ENCODE measurements at places on chromosomes 13 and 19.

GRCh38 chr13:70623239-70623638, 515.0 kb upstream of the KLHL1 start:
- no peak overlapping the region for H3K27ac ChIP-seq
- no peak overlapping the region for H3K4me3 ChIP-seq
- DNase-seq: no peak
- no peaks in the 10 kb centered on the region for H3K36me3 ChIP-seq
- H3K27me3 ChIP-seq: no peaks in the 10 kb centered on the region
- no peaks in the 10 kb centered on the region for H3K4me1 ChIP-seq

DNA sequence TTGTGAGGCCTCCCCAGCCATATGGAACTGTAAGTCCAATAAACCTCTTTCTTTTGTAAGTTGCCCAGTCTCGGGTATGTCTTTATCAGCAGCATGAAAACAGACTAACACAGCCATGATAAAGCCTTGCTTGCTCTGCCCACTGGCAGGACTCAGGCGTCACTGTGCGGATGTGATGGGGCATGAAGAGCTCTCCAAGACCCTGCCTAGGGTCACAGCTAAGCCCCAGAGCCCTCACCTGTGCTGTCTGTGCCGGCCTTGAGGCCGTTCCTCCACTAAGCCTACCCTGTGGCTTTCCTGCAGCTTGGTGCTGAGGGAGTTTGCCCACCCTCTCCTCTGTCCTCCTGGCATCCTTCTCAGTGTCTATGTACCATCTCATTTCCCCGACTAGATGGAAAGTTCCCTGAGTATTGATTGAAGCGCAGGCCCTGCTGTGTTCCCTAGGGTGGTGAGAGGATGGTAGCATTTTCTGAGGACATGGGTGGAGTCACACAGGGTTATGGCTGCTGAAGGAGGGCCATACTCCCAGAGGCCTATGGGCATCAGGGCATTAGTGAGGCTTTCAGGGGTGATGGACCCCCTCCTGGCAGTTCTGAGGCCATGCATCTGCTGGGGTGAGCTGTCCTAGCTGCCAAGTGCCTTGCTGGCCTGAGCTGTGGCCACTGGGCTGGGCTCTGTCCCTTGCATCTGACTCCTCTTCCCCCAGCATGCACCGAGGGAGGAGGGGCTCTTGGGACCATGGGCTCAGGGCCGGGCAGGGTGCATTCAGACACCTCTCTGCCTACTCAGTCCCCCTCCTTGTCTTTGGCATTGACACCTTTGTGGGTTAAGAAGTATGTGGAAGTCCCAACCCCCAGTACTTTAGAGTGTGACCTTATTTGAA, 75.3 kb downstream of the TEX29 start:
- peaks cover 14% of the 10 kb centered on the region for H3K27me3 ChIP-seq
- H3K4me1 ChIP-seq: no peaks in the 10 kb centered on the region
- no peak for DNase-seq

DNA sequence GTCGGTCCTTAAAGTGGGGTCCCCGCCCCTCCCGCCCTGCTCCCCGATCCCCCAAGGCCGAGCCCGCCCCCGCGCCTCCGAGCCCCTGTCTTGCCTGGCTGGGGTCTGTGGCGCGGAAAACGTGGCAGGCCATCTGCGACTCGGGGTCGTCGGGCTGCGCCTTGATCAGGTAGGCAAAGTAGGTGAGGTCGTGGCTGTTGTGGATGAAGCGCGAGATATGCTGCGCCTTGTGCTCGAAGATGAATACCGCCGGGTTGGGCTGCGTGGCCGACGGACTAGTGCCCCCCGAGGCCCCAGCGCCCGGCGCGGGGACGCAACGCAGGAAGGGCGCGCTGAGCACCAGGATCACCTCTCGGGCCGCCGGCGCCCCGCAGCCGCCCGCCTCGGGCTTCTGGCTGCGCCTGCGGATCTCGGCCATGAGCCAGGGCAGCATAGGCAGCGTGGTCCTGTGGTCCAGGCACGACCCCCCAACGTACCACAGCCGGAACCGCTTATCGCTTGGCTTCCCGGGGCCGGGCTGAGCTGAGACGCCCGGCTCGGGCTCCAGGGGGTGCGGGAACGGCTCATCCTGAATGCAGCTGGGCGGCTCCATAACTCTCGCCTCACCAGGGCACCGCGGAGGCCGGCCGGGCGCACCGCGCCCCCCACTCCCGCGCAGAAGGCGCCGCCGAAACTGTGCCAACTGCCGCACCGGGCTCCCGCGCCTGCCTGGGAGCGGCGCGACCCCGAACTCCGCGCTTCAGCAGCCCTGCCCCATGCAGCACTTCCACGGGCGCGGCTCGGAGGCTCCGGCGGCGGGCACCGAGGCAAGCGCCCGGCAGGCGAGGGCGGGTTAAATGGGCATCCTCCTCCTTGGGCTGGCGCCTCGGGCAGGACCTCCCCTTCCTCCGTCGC, 546 bp downstream of the TBC1D4 start:
- no peaks in the 10 kb centered on the region for H3K27me3 ChIP-seq
- DNase-seq: peak; percentile 51
- peak overlapping the region; percentile 99 for H3K4me3 ChIP-seq
- peak overlapping the region; percentile 86 for H3K27ac ChIP-seq

- no peak within 1 kb of the TSS for H3K27ac ChIP-seq
- no peak within 1 kb of the TSS for H3K4me3 ChIP-seq
- H3K36me3 ChIP-seq: no peaks in the 10 kb centered on the region
- no peak for DNase-seq
- peaks cover 2% of the 10 kb centered on the region for H3K4me1 ChIP-seq
- H3K27me3 ChIP-seq: peaks cover 6% of the 10 kb centered on the region
These were observed at the start of gene DENND1C for GRCh38 chr19:6481541-6482342. TSS of gene DENND1C (minus strand) at chr19:6481787. CDS start at chr19:6481695, 92 bp downstream.

DNA sequence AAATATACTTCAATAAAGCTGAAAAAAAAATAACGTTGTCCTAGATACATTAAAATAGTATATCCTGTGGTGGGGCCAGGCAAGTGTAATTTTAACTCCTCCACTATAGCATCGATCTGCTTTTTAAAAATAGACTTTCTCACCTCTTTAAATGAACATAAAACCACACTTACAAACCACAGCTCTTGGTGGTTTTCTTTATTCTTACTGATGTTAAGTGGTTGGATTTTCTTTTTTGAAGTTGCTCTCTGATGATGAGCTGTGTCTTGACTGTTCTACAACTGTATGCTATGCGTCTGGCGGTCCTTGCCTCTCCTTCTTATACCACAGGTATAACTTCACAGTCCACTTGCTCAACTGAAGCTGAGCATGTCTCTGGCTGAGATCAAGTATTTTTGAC, 721.5 kb upstream of the KLHL1 start:
- no peaks in the 10 kb centered on the region for H3K27me3 ChIP-seq
- H3K27ac ChIP-seq: no peak overlapping the region
- DNase-seq: no peak
- no peaks in the 10 kb centered on the region for H3K36me3 ChIP-seq
- no peak overlapping the region for H3K4me3 ChIP-seq
- H3K4me1 ChIP-seq: no peaks in the 10 kb centered on the region

GRCh38 chr13:24128112-24128511, 32.4 kb upstream of the SPATA13 start:
- peaks cover 27% of the 10 kb centered on the region for H3K4me1 ChIP-seq
- H3K27ac ChIP-seq: no peak overlapping the region
- H3K27me3 ChIP-seq: no peaks in the 10 kb centered on the region
- H3K4me3 ChIP-seq: no peak overlapping the region

DNA sequence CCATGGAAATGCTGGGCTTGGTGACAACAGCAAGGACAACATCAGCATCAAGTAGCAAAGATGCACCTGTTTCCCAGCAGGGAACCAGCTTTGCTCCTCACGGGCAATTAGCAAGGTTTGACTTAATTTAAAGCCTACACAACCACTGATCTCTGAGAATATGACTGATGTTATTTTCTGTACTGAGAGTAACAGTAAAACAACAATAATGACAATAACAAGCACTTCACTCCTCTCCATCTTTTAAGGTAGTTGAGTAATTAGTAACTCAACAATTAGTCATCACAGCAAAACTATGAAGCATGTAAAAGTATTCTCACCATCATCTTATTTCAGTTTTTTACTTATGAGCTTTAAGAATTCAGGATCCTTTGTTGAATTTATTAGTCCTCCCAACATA, 37.3 kb downstream of the ENOX1 start:
- H3K27me3 ChIP-seq: no peaks in the 10 kb centered on the region
- no peaks in the 10 kb centered on the region for H3K36me3 ChIP-seq
- no peak for DNase-seq
- no peak overlapping the region for H3K27ac ChIP-seq
- no peaks in the 10 kb centered on the region for H3K4me1 ChIP-seq
- H3K4me3 ChIP-seq: no peak overlapping the region

- H3K27ac ChIP-seq: no peak overlapping the region
- peaks cover 10% of the 10 kb centered on the region for H3K4me1 ChIP-seq
- no peak for DNase-seq
- H3K36me3 ChIP-seq: no peaks in the 10 kb centered on the region
These were observed 220.9 kb downstream of the FOXO1 start for GRCh38 chr13:40445557-40445990.

DNA sequence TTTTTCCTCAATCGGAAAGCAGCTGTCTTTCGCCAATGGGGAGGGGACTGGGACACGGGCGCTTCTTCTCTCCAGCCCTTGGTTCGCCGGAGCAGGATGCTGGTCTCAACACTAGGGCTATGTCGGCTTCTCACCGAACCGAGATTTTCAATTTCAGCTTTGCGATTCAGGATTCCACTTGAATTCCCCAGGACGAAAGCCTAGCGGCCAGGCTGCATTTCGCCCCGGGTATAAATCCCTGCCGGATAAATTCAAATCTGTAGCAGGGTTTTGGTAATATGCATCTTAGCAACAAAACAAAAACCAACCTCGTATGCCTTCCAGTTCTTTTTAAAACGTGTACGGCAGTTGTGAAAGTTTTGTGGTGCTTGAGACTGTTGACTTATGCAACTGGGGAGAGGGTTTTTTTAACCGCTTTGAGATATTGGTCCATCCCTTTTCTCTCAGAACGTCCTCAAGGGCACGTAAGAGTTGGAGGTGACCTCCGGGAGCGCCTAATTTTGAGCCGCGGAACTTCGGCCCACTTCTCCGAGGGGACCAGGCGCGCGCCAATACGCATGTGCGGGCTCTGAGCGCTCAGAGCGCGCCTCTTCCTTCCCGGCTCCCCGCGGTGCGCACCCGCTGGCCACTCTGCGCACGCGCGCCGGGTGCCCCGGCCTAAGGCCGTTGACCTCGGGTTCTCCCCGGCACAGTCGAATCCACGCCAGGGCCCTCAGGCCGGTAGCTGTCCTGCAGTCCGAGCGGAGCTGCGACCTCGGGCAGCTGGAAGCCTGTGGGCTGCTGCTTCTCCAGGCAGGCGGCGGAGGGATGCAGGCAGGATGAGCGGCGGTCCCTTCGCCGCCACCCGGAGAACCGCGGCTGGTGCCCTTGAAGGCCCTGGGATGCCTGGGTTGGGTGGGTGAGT, 7.6 kb downstream of the POU4F1 start:
- peaks cover 7% of the 10 kb centered on the region for H3K4me1 ChIP-seq
- peak; percentile 66 for DNase-seq
- no peaks in the 10 kb centered on the region for H3K36me3 ChIP-seq
- peaks cover 73% of the 10 kb centered on the region for H3K27me3 ChIP-seq
- H3K4me3 ChIP-seq: peak overlapping the region; percentile 43

GRCh38 chr19:18440415-18440877, 2.5 kb upstream of the ISYNA1 start:
- H3K36me3 ChIP-seq: peaks cover 23% of the 10 kb centered on the region
- peak overlapping the region; percentile 91 for H3K27ac ChIP-seq
- H3K4me3 ChIP-seq: no peak overlapping the region
- no peaks in the 10 kb centered on the region for H3K27me3 ChIP-seq
- peaks cover 30% of the 10 kb centered on the region for H3K4me1 ChIP-seq

DNA sequence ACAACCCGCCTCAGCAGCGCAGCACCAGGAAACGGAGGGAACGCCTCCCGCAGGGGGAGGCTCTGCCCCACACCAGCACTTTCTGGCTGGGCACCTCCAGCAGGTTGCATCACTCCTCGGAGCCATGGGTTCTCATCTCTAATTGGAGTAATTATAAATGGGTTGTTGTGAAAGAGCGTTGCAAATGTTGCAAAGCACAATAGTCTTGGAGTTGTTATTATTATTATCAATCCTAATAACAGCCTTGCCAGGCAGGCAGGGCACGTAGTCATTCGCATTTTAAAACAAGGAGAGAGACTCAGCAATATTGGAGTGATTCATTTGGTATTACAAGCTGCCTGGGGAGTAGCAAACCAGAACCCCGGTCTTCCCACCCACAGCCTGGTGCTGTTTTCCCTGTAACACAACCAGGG, 108.6 kb upstream of the GJB6 start:
- no peaks in the 10 kb centered on the region for H3K4me1 ChIP-seq
- H3K36me3 ChIP-seq: no peaks in the 10 kb centered on the region
- no peak for DNase-seq
- H3K27me3 ChIP-seq: no peaks in the 10 kb centered on the region
- H3K4me3 ChIP-seq: no peak overlapping the region

DNA sequence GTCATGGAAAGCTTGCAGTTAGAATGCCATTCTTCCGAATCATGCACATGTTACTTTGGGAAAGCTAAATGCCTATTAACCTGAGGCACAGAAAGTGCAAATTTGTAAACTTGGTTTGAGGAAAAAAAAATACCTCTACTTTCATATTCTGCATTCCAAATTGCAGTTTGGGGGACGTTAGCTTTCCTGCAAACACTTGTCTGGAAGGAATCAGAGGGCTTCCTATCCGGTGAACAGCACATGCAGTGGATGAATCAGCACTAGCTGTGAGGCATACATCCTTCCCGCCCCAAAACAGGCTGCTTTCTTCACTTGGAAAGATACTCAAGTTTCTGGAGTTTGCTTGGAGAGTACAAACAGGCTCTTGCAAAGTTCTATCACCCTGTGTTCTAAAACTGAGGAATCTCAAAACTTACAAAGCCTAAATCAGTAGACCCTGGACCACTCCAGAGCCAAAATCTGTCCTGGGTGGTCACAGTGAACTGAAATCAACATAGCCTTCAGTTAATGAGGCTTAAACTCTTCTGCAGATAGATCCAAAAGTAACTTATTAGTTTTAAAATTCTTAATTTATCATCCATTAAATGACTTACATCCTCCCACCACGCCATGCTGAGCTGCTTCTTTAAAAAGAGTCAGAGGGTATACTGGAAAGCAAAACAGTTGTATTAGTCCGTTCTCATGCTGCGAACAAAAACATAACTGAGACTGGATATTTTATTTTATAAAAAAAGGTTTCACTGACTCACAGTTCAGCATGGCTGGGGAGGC, 802.3 kb upstream of the ARGLU1 start:
- DNase-seq: no peak
- no peak overlapping the region for H3K27ac ChIP-seq
- no peak overlapping the region for H3K4me3 ChIP-seq

Measured in neuronal stem cell (in vitro differentiated cells).